ENCODE measurements at places on chromosomes 13 and 19. TPM values are rescaled to one million over a fixed set of nuclear protein-coding genes. Genes with fewer than 3 reads are reported as not detected.

GNG7 gene
- 35.2 TPM for total RNA-seq

SH2D3A gene
- not detected for total RNA-seq

CASP14 gene
- not detected for total RNA-seq

DYRK1B gene
- 16.8 TPM for total RNA-seq

UPF3A gene
- 24.2 TPM for total RNA-seq

GJA3 gene
- 13.9 TPM for total RNA-seq

N4BP2L2 gene
- 123 TPM for total RNA-seq

GRIN3B gene
- total RNA-seq = not detected

IGFL2 gene
- total RNA-seq = not detected

ZNF99 gene
- total RNA-seq = 0.05 TPM

FFAR3 gene
- not detected for total RNA-seq

LPAR2 gene
- 1.7 TPM for total RNA-seq

ERICH6B gene
- not detected for total RNA-seq

FSTL3 gene
- 27.4 TPM for total RNA-seq

LILRA1 gene
- 0.48 TPM for total RNA-seq

MYO1F gene
- total RNA-seq = 8.4 TPM

ZNF44 gene
- 8.6 TPM for total RNA-seq

SIGLEC5 gene
- total RNA-seq = not detected

PRSS57 gene
- not detected for total RNA-seq

SIGLEC12 gene
- not detected for total RNA-seq

ZNF93 gene
- 1.2 TPM for total RNA-seq
